ENCODE measurements at places on chromosomes 16 and 17.

GRCh38 chr16:50695017-50696000 is 1.9 kb downstream of the NOD2 start:
- no peak for DNase-seq

- DNase-seq = no peak
Observed at GRCh38 chr17:66952031-66952524, 12.4 kb upstream of the CACNG4 start.

DNA sequence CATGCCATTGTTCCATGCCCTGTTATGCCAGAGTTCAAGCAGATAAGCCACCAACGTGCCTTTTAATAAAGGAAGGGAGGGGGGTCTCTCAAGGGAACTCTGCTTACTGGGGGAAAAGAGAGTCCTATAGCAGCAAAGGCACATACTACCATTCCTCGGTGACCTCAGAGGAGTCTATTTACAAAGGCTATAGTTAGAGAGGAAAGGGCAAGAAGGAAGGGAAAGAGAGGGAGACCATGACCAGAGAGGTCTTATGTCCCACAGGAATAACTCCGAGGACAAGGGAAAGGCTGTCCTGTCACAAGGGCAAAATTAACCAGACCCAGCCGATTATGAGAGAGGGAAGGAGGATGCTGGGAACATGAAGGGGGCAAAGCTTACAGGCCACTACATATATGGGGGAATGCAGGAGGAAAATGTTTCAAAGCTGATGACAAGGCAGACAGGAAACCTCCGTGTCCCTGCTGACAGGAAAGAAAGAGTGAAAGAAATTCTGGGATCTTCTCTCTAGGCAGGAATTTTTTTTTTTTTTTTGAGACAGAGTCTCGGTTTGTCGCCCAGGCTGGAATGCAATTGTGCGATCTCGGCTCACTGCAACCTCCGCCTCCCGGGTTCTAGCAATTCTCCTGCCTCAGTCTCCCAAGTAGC is 51.5 kb downstream of the HIC1 start:
- no peak for DNase-seq

- DNase-seq = no peak
Observed at GRCh38 chr16:549544-550263, 10.5 kb upstream of the PRR35 start.

DNA sequence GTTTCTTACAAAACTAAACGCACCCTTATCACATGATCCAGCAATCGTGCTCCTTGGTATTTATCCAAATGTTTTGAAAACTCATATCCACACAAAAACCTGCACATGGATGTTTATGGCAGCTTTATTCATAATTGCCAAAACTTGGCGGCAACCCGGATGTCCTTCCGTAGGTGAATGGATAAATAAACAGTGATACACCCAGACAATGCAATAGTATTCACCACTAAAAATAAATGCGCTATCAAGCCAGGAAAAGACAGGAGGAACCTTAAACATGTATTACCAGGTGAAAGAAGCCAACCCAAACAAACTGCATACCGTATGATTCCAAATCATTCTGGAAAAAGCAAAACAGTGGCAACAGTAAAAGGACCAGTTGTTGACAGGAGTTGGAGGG is 10.0 kb downstream of the SPATA32 start:
- DNase-seq = no peak

DNA sequence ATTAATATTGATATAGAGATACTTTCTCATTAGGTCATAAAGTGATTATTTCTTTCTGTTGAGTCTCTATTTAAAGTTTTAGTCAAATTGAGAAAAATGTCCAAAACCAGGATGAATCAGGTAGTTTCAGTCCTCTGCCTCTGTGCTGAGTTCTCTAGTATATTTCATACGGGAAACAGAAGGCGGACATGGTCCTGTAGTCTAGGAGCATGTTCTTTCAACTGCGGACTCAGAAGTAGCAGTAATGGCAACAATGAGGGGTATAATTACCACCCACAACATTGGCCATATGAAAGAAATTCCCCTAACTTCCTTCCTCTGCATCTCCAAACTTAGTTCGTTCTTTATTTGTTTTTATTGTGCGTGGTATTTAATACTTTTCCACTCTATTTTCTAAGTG is 50.1 kb downstream of the TBX4 start:
- DNase-seq = no peak

GRCh38 chr16:9374061-9374460 is 282.6 kb downstream of the HAPSTR1 start:
- no peak for DNase-seq

GRCh38 chr16:73279451-73279850 is 231.5 kb upstream of the ZFHX3 start:
- no peak for DNase-seq

DNA sequence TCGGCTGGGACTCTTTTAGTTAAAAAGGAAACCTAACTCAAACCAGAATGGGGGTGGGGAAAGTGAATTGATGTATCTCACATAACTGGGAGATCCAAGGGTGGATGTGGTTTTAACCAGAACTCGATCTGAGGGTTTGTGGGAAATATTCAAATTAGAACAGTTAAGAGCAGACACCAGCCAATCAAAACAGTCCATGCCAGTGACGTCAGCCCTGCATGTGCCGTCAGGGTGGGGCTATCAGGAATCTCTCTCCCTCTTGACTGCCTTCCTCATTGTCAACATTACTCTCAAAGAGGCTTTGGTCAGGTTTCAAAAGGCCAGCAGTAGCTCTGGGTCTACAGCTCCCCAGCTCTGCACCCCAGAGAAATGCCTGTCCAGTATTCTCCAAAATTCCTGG is 94.2 kb upstream of the HSBP1 start:
- DNase-seq = no peak

- DNase-seq = no peak
Observed at GRCh38 chr17:42179911-42180410, 981 bp downstream of the KCNH4 start.

DNA sequence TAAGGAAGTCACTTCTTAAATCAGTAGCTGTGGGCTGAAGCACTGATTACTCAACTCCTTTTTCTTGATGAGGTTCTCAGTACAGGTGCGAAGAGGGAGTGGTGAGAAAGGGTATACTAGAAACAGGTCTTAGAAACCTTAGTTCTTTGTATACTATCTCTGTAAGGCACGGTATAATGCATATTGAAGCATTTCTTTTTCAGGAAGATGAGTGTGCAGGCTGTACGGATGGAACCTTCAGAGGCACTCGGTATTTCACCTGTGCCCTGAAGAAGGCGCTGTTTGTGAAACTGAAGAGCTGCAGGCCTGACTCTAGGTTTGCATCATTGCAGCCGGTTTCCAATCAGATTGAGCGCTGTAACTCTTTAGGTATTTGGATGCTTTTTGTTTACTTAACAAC is 39.2 kb downstream of the CYLD start:
- no peak for DNase-seq

GRCh38 chr16:48903039-48903438 is 293.1 kb upstream of the N4BP1 start:
- DNase-seq = no peak

- no peak for DNase-seq
Observed at GRCh38 chr16:60703096-60703495, 1333.1 kb downstream of the CDH8 start.

DNA sequence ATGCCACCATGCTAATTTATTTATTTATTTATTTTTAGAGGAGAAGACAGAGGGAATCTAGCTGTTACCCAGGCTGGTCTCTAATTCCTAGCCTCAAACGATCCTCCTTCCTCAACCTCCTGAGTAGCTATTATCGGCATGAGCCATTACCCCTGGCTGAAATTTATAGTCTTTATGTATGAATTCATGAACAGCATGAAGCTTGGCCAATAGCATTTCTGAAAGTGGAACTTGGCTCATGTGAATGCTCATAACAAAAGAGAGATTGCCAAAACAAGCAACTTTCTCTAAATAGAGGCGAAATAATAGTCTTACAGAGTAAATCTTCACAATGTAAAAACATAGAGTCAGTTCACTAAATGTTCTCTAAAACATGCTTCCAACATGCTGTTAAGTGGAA is 30.1 kb upstream of the SMURF2 start:
- no peak for DNase-seq

- peak; percentile 30 for DNase-seq
Observed at GRCh38 chr17:8153525-8153956, 1.3 kb upstream of the PER1 start.

- no peak for DNase-seq
Observed at GRCh38 chr16:55955424-55955823, 80.3 kb upstream of the CES5A start.

DNA sequence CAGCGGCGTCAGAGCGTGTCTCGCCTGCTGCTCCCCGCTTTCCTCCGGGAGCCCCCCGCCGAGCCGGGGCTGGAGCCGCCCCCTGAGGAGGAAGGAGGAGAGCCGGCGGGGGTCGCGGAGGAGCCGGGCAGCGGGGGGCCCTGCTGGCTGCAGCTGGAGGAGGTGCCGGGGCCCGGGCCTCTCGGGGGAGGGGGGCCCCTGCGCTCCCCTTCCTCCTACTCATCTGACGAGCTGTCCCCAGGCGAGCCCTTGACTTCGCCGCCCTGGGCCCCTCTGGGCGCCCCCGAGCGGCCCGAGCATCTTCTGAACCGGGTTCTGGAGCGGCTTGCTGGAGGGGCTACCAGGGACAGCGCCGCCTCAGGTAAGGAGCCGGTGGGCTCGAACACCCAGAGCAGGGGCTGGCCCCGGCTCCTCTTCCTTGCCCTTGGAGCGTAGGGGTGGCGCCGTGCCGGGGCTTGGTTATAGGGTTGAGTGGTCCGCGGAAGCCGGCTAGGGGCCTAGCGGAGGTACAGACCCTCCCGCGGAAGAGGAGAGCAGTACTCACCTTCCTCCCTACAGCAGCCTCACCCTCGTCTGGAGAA is 841 bp downstream of the RAPGEFL1 start:
- no peak for DNase-seq

GRCh38 chr16:69483611-69484010 is 59.2 kb downstream of the CYB5B start:
- no peak for DNase-seq

DNA sequence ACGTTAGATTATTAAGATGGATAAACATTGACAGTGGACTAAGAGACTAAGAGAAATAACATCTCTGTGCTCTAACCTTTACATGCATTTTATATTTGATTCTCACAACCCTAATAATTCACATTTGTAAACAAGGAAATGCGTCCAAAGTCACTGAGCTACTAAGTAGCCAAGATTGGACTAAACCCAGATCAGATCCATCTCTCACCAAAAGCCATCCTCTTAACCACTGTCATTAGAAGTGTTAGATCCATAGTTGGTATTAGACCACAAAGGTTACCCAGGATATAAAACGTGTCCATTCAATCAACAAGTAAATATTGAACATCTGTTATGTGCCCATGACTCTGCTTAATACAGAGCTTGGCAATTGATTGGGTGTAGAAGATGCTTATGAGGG is 5.2 kb downstream of the HSD17B2 start:
- DNase-seq = no peak

DNA sequence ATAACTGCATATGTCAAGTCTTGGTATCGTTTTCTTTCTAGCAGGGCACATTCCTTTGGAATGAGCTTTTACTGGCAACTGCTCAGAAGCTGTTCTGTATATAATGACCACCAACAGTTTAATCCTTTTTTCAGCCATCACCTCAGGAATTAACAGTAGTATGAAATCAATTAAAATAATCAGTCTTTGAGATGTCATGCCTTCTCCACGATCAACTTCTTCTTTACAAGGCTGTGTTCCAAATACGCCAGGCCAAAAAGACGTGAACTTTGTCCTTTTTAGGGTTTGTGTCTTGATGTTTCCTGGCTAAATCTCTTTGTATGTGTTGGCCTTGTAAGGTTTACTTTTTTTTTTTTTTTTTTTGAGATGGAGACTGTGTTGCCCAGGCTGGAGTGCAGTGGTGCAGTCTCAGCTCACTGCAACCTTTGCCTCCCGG is 54.9 kb downstream of the ABCC1 start:
- DNase-seq = no peak

DNA sequence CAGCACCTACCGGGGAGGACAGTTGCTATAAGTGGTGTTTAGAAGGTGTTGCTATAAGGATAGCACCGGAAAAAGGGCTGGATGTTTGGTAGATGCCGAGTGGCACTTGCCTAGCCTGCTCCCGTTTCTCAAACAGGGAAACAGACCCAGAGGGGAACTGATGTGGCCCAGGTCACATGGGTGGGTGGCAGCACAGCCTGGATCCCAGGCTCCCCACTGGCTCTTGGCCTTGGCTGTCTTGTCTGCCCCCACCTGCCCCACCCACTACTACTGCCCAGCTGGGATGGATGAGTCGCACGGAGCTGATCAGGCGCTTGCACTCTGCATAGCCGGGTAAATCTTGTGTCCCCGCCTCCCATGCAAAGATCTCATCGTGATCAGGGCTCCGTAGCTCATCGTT is 7.2 kb downstream of the SMTNL2 start:
- DNase-seq = no peak

DNA sequence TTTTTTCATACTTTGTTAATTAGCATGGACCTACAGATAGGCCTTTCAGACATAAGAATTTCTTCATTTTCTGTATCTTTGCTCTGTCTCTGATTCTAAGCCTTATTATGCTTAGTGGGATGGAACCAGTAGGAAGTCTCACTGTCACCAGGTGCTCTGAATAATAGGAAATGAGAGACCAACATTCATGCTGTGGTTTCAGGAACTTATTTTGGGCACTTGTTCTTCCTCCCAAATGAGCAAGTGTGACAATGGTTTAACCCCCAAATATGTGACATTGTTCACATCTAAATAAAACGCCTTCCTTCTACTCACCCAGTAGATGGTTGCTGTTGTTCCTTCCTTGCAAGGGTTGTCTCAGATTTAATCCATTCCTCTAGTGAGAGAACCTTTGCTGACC is 100.2 kb downstream of the SYCE1L start:
- no peak for DNase-seq

DNA sequence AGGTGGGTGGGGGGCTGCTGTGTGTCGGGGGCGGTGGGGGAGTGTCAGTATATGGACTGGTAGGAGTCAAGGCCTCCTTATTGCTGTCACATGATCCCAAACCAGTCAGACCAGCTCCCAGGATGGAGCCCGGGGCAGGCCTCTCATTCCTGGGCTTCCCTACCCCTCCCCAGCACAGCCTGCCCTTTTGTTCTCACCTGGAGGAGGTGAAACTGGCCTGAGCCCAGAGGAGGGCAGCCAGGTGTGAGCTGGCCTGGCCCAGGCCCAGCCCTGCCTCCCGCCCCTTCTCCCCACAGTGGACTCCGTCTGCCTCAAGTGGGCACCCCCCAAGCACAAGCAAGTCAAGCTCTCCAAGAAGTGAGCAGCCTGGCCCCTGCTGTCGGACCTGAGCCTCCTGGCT is 4.6 kb downstream of the PRSS8 start:
- no peak for DNase-seq

DNA sequence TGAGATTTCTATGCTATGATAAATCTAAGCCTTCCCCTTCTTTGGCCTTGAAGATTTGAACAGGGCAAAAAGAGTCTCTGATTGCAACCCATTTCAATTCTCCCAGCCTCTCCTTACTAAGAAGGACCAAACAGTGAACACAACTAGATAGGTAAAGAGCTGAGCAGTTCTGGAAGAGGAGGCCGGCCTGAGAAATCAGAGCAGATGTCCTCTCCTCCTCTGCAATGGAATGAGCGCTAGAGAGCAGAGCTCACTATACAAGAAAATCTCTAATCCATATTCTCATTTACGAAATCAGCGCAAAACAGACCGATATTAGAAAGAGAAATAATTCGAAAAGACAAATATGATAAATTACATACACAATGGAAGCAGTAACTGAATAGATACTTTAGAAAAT is 124.2 kb downstream of the CDK5R1 start:
- no peak for DNase-seq

GRCh38 chr16:21116148-21116693 is 34.4 kb downstream of the DNAH3 start:
- DNase-seq = no peak

GRCh38 chr17:40490289-40490853 is 11.1 kb downstream of the TNS4 start:
- DNase-seq = no peak

- DNase-seq = no peak
Observed at GRCh38 chr16:57539072-57539796, 2.9 kb upstream of the CCDC102A start.

- DNase-seq = no peak
Observed at GRCh38 chr17:49596613-49597244, 21.1 kb downstream of the NXPH3 start.

All from effector CD4-positive, alpha-beta T cell (primary cell).